ENCODE measurements at places on chromosomes 7 and 10. TPM values are rescaled to one million over a fixed set of nuclear protein-coding genes. Genes with fewer than 3 reads are reported as not detected.

The KCNMA1 gene
- total RNA-seq, result 139 TPM

The ZNF425 gene
- total RNA-seq, result 0.33 TPM

The TAS2R40 gene
- not detected for total RNA-seq

The CAV1 gene
- total RNA-seq, result 437 TPM

The ASZ1 gene
- total RNA-seq, result not detected

The LRMDA gene
- not detected for total RNA-seq

All from HT1080 (cell line).